Endothelial cell (in vitro differentiated cells): ENCODE measurements at places on chromosomes 5 and 9. TPM values are rescaled to one million over a fixed set of nuclear protein-coding genes. Genes with fewer than 3 reads are reported as not detected.

- no peak for DNase-seq
Measured at GRCh38 chr9:21831841-21832509, 29.5 kb downstream of the MTAP start.

The BNIP1 gene
- total RNA-seq, result 10.3 TPM

- no peak for DNase-seq
Measured at GRCh38 chr5:82470185-82470994, 192.2 kb upstream of the RPS23 start.

The ACOT12 gene
- not detected for total RNA-seq

GRCh38 chr5:94244921-94245320 is 373.5 kb downstream of the KIAA0825 start:
- no peak for DNase-seq
